ENCODE measurements at places on chromosomes 2 and 18.

GRCh38 chr2:233692648-233693047 lies at the start of gene UGT1A6:
UGT1A6 (plus strand) TSS chr2:233692890; CDS start chr2:233693005, 115 bp downstream.
- no peak for DNase-seq

DNA sequence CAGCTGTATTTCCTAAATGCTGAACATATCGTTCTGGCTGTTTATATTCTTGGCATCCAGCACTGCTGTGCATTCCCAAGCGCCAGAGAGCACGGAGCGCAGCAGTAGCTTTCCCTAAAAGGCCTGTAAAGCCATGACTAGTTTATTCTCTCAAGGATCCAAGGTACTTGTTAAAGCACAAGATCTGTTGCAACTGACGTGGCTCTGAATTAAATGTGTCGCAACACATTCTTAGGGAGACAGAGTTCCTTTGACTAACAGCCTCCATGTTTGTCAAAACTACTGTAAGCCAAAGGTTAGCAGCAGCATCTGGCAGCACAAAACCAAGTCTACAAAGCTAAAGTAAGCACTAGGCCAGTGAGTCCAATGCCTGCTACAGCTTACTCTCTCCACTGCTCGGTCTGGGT lies 188.6 kb upstream of the FN1 start:
- DNase-seq = no peak

- peak; percentile 81 for DNase-seq
Measured at GRCh38 chr18:3062798-3063680, 50.1 kb upstream of the LPIN2 start.

- DNase-seq = peak; percentile 34
Measured at GRCh38 chr2:46632349-46632748, 153.0 kb downstream of the TMEM247 start.

GRCh38 chr18:55402731-55403405 lies 185.1 kb downstream of the TCF4 start:
- no peak for DNase-seq
